ENCODE measurements at places on chromosomes 7 and 10.

- no peak for DNase-seq
Measured at GRCh38 chr7:2296832-2297231, 17.4 kb downstream of the SNX8 start.

GRCh38 chr10:84550756-84551436 lies 222.5 kb downstream of the CCSER2 start:
- no peak for DNase-seq

DNA sequence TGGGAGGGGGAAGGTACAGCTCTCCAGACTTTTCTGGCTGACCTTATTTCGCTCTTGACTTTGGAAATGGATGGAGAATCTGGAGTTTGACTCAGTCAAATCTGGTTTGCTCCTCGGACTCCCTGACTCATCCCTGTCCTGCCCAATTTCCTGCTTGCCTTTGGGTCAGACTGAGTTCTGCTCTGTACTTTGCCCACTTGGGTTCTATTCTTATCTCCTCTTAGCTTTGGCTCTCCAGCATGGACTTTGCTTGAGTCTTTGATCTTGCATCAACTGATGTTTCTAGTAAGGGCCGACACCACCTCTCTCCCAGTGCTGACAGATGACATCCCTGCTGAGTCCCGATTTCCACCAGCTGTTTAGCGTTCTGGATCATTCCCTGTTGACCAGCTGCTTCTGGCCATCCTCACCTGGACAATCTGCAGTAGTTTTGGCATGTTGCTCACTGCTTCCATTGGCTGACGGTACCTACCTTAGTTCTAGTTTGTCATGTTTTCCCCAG lies 335.3 kb downstream of the SUGCT start:
- no peak for DNase-seq

- DNase-seq: no peak
Measured at GRCh38 chr7:55048221-55048859, 29.5 kb downstream of the EGFR start.

Data from CD4-positive, alpha-beta T cell treated with Interleukin-6 for 4 hours (primary cell).